ENCODE measurements at places on chromosomes 7 and 10.

GRCh38 chr10:5575144-5575481, 50.4 kb downstream of the CALML3 start:
- no peak for DNase-seq

DNA sequence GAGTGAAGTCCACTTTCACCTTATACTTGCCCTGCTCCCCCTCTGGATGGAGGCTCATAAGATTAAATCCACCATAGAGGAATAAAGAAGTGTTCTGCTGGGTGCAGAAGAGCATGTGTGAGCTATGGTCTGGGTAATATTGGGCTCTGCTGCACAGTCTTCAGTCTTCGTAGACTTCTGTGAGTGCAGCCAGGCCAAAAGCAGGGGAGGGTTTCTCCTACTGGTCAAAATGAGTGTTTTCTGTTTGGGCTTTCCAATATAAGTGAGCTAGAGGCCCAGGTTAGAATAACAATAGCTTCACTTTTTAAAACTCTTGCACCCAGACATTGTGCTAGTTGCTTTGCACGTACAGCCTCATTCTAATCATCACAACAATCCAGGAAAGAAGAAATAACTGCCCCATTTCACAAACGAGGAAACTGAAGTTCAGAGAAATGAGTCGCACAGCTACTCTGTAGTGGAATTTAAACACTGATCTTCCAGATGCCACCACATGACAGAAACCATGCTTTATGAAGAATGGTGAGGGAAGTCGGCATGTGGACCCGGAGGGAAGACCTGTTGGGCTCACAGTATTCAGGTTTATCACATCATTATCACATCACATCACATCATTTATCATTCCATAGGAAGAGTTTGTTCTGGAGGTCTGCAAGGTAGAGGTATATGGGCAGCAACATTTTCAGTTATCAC, 23.8 kb upstream of the MSMB start:
- DNase-seq, result no peak

- no peak for DNase-seq
Observed at GRCh38 chr7:106276513-106276912, 8.3 kb downstream of the NAMPT start.

- no peak for DNase-seq
Observed at GRCh38 chr7:154947604-154948003, 55.3 kb downstream of the PAXIP1 start.

GRCh38 chr7:100590077-100590737, 4.1 kb downstream of the FBXO24 start:
- DNase-seq, result no peak

- no peak for DNase-seq
Observed at GRCh38 chr10:104809288-104810090, 168.4 kb downstream of the SORCS3 start.

DNA sequence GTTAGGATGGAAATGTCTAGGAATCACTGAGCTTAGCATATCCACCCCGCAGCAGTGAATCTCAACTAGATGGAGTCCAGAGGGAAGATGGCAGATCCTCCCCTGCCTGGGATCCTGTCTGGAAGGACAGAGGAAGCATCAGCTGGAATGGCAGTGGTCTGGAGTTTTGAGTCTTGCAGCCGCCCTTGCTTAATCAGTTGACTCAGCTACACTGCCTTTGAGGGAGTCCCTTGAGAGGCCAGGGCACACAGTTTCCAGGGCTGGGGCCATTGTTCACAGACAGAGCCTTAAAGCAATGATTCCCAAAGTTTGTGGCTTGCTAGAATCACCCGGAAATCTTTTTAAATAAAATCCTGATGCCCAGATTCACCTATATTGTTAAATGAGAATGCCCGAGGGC, 128.1 kb downstream of the NT5C2 start:
- no peak for DNase-seq

- DNase-seq, result no peak
Observed at GRCh38 chr7:135939261-135939812, 37.8 kb downstream of the MTPN start.

DNA sequence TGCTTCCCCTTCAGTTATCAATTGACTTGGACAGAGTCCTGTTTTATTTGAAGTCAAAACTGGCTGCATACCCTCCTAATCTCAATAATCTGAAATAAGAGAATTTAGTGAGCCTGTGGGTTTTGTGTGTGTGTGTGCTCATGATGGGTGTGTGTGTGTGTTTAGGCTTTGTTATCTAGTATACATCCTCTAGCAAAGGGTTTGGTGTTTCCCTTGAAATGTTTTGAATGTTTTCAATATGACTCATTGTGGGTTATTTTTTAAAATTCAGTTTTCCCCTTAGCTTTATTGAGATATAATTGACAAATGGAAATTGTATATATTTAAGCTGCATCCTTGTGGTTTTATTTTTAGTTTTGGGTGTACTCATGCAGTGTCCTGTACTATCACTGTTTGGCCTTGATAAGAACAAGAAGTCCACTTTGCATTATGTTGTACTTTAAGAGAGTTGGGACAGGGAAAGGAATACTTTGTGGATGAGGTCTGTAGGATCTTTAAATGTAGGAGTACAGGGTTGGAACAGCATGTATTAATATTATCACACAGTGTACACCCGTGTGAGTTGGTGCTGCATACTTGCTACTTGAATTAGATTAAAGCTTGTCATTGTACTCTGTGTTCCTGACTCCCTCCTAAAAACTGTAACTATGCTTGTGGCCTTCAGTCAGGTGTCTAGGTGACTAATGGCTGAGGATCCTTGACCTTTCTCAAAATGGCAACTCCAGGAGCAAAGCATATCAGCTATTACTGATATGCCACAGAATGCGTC, 58.3 kb downstream of the VCL start:
- peak; percentile 87 for DNase-seq

DNA sequence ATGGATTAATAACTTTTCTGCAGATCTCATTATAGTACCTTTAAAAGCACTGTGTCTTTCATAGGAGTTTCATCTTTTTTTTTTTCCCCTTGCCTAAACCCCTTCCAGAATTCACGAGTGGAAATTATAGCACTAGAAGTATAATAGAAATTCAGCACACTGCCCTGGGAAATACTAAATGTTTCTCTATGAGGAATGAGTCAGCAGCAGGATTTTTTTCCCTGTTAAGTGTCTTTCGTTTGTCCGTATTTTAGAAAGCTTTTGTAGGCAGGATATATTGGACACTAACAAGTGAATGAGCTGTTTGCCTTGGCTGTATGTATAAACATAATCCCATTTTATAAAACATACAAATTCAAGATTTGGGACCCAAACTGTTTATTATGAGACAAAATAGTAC, 105.8 kb downstream of the EXOC4 start:
- DNase-seq, result peak; percentile 62

- DNase-seq, result no peak
Observed at GRCh38 chr10:47261556-47261955, 38.4 kb upstream of the GDF10 start.

GRCh38 chr10:8416192-8416701, 361.8 kb downstream of the GATA3 start:
- no peak for DNase-seq

- no peak for DNase-seq
Observed at GRCh38 chr10:12639996-12640944, 290.9 kb downstream of the CAMK1D start.

DNA sequence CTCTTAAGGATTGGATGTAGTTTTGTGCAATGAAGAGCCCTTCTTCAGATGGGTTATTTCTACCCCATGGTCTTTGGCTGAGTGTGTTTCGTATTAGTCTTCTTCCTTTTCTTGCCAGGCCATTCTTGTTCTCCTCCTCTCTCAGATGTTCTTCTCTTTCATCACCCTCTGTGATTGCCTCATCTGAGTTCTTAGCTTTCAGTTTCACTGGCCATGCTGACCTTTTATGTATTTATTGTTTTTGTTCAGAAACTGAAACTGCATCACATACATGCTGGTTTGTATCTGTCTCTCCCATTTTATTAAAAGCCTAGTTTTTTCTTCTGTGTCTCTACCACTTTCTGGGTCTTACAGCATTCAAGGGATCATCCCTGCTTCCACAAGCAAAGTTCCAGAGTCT, 21.7 kb upstream of the PCGF5 start:
- DNase-seq, result peak; percentile 93

GRCh38 chr7:101165075-101165957, at the start of gene VGF:
Gene VGF, minus strand, starts transcription at chr7:101165569. Its CDS starts 726 bp downstream, at chr7:101164843.
- peak; percentile 82 for DNase-seq

- peak; percentile 40 for DNase-seq
Observed at GRCh38 chr7:111588065-111588433, 25.8 kb upstream of the IMMP2L start.
